ENCODE measurements at places on chromosomes 2 and 18.
A peak's percentile ranks its signal among the peaks of the same experiment; 100 is the strongest.

DNA sequence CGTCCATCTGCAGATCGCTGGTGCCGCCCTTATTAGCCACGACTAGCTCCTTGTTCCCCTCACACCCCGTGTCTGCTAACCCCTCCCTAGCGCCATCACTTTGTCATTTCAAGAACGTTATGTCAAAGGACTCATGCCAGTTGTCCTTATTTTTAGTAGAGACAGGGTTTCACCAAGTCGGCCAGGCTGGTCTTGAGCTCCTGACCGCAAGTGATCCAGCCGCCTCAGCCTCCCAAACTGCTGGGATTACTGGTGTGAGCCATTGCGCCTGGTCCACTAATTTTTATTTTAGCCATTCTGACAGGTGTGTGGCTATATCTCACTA lies 138.9 kb upstream of the HDAC4 start:
- no peak for DNase-seq

GRCh38 chr2:109335631-109336176 lies 206.7 kb downstream of the SH3RF3 start:
- no peak for DNase-seq

DNA sequence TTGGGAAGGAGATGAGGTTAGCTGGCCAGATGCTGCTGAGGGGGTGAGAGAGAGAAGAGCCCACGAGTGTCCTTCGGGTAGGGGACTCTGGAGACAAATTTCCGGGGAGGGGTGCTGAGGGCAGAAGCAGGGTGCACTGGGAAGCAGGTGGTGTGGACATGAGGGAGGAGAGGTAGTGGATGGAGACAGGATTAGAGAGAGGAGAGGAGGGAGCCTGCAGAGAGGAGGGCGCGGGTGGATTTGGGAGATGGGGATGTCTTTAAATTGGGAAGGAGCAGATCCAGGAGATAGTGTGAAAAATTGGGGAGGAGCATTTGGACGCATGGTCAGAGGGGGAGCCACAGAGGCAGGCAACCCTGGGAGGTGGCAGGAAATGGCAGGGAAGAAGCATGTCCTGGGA lies 154.7 kb downstream of the DYSF start:
- DNase-seq = peak; percentile 34

DNA sequence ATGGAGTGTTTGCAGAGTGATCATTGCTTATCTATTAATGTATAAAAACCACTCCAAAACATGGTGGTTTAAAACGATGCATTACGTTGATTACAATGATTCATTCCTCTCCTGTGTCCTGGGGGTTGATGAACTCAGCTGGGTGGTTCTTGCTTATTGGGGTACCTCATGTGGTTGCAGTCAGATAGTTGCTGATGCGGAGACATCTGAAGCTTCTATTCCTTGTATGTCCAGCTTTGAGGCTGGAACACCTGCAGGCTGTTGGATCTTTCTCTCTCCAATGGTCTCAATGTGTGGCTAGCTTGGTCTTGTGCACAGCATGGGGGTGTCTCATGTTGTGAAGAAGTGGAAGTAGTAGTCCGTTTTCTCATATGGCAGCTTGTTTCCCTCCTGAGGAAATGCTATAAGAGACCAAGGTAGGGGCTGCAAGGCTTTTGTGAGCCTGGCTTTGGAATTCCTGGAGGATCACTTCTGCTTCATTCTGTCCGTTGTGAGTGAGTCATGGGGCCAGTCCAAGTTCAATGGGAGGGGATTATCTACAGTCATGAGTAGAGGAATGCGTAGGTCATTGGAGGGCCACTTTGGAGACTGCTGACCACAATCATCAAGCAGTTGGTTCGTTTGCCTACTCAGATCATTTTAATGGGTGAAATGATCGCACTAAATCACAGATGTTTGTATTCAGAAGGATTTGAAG lies 601.0 kb downstream of the SLC4A3 start:
- DNase-seq = no peak

DNA sequence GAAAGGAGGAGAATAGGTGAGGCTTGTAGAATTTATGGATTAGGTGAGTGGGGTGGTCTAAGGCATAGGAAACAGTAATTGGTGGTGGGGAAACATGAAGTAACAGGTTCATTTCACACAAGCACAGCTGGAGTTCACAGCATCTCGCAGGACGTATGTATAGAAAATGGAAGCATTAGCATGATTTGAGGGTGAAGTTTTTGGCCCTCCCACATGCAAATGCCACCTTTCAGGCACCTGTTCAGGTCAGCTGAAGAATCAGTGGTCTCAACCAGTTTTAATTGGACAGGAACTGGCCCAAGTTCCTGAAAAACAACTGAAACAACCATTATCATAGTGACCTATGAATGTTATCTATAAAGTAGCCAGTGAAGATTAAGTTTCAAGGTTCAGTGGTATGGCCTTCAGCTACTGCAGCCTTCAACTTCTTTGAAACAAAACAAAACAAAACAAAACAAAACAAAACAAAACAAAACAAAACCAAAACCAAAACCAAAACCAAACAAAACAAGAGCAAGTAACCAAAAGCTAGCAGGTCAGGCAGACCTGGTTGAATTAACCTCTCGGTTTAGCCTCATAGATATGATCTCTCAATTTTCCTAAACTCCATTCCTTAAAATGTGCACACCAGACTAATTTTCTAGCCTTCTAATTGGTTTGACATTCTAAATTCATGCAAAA lies 102.1 kb upstream of the SPHKAP start:
- DNase-seq = no peak

DNA sequence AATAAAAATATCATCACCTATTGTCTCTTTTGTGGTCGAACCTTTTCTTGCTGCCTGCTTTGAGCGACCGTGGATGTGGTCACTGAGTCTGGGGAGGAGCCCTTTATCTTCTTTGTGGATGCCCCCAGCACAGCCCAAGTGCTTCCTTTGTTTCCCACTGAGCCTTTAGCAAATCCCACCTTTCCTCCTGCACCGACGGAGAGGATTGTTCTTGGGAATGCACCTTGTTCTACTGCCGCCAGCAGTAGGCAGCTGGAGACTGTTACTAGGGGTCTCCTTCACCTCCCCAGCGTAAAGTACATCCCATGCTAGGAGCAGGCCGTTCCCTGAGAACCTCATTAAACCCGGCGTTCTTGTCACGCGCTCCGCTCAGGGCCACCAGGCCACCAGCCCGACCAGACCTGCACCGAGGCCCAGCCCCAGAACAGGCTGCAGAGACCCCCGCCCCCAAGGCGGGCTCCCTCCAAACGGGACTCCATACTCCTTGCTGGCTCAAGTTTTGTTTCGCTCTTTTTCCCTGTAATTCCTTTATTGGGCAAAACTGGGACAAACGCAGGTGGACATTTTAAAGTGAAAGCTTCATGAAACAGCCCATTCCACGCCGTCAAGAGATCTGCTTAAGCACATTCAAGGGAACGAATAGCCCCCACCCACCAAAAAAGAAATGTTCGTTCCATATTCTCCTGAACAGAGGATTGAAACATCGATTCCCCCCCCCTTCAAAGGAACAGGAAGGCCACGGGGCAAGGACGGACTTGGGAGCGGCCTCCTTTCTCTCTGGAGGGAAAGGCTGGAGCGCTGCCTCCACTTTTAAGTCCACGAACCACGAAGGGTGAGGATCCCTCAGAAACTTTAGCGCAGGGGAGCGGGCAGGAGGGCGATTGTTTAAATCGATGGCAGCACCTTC lies 1.1 kb upstream of the MAT2A start:
- peak; percentile 78 for DNase-seq

Data from sciatic nerve (tissue), 2 donors.